NCI-H524 (cell line): ENCODE measurements at places on chromosomes 11 and 22.

DNA sequence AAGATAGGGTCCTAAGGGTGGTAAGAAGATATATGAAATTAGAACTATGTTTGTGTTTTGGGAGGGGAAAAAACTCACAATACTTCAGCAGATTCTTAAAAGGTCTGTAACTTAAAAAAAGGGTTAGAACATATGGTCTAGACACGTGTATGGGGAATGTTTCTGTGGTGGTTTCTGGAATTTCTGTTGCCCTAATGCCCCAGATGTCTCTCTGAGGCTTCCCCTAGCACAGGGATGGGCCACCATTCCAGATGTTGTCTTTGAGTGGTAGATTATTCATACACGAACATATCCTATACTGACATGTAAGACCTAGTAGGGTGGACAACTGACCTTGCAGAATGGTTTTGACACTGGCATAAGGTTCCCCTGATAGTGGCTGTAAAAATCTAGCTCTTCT lies 26.2 kb downstream of the EHF start:
- no peak for DNase-seq

GRCh38 chr11:119726150-119726553 lies 2.8 kb downstream of the NECTIN1 start:
- no peak for DNase-seq

GRCh38 chr11:71998649-71999310 lies at the start of gene IL18BP:
Gene IL18BP, plus strand, starts transcription at chr11:71998909. Its CDS starts 1,076 bp downstream, at chr11:71999985.
- DNase-seq, result no peak

- no peak for DNase-seq
These were observed 28.6 kb downstream of the MMP20 start for GRCh38 chr11:102596578-102596977.

DNA sequence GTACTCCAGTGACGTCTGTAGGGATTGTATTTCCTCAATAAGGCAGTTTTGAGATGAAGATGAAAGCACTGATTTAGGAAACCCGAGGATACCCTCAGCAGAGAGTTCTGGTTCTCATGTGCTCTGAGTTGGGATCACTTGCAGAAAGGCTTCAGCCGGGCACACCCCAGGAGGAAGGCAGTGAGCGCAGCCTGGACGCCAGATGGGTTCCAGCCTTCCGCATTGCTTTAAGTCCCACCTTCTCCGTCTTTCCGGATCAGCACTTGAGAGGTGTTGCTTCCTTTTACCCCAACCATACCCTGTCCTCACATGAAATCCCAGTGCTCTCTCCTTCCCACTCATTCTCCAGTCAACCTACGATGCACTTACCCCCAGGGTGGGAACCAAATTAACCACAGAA lies 239.5 kb upstream of the CADM1 start:
- DNase-seq, result peak; percentile 40

- no peak for DNase-seq
These were observed 14.6 kb upstream of the NRGN start for GRCh38 chr11:124724979-124725718.

DNA sequence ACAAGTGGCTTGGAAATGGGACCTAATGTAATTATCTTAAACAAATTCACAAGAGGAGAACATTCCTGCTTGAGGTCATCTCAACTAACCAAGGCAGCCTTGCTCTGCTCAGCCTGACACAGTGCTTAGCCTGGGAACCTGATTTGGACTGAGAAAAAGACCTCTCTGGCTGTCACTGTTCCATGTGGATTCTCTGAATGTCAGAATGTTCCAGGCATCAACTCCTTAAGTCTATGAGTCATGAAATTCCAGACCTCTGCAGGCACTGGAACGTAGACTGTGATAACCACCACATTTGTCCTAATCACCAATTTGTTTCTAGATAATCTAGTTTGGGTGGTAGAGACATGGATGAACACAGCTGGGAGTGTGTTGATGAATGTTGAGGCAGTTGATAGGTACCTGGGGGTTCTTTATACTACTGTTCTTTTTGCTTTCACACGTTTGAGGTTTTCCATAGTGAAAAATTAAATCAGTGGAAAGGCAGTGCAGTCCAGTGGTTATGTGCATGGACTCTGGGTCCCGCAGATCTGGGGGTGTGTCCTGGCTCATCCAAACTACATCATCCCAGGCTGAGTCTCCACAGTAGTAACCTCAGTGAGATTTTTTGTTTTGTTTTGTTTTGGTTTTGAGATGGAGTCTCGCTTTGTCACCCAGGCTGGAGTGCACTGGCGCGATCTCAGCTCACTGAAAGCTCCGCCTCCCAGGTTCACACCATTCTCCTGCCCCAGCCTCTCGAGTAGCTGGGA lies 269.6 kb downstream of the MN1 start:
- no peak for DNase-seq

- DNase-seq, result no peak
These were observed 7.8 kb downstream of the UCP2 start for GRCh38 chr11:73974604-73975478.

- no peak for DNase-seq
These were observed 259.2 kb upstream of the SORL1-AS1 start for GRCh38 chr11:121711939-121712338.

DNA sequence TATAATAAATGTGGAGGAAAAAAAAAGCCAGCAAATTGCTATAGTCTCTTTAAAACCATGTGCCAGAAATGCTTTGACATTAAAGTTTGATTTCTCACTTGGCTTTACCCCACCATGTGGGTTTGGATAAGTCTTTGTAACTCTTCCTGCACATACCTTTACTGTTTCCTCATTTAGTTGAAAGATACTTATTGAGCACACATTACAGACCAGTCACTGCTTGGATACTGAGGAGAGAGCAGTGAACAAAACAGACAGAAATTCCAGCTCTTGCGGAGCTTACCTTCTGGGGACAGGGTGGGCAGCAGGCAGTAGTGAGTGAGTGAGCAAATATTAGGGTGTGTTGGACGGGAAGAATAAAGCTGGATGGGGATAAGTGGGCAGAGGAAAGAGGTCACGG lies 13.7 kb downstream of the PACS1 start:
- DNase-seq, result no peak

- no peak for DNase-seq
These were observed 630.4 kb upstream of the CNTN5 start for GRCh38 chr11:98390391-98390790.

- DNase-seq, result no peak
These were observed 113.0 kb downstream of the ARHGAP20 start for GRCh38 chr11:110599207-110599606.

DNA sequence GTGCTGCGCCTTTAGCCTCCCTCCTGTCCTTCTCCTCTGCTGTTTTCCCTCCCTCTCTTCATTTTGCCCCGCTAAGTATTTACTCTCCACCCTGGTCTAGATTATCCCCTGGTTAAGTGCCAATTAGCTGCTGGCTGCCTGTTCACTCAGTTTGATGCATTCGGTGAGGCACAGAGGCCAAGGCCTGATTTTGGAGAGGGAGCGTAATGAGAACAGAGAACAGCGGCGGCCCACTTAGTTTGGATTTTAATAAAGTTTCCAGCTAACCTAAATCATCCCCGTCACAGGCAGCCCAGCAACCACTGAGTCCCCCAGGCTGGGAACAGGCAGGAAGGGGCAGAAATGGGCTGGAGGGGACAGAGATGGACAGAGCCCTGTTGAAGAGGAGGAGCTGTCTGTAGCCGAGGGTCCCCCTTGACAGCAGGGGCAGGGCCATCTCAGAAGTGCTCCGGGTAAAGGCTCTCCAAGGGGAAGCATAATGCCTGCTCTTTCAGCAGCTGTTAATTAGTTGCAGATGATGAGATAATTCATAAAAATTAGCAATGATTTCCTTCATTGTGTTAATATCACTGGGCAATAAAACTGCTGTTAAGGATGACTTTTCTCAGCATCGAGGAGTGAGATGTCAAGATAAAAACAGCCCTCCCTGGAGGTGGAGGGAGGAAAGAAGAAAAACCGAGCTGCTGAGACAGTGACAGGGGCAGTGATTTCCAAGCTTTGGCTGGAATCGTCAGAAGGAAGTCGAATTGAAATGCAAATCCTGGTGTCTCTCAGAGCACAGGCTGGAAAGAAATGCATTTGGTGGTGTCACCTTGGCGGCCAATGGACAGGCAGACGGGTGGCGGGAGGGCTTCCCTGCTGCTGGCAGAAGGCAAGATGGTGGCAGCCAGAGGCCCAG lies 170.1 kb downstream of the GRIK4 start:
- DNase-seq, result peak; percentile 52

DNA sequence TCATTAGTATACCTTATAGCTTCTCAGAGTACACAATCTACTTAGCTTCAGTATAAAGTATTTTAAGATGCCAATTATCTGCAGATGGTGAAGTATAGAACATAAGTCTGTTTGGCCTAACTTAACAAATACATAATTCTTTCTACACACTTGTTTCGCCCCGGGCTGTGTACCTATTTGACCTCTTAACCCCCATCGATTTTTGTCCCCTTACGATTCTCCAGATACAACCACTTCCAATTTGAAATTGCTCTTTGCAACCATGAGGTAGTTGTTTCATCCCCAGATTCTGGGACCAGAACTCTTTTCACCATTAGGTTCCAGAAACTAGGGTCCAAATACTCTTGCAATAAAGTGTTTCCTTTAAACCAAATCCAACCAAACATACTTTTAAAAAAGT lies 10.0 kb upstream of the UPB1 start:
- DNase-seq, result no peak

DNA sequence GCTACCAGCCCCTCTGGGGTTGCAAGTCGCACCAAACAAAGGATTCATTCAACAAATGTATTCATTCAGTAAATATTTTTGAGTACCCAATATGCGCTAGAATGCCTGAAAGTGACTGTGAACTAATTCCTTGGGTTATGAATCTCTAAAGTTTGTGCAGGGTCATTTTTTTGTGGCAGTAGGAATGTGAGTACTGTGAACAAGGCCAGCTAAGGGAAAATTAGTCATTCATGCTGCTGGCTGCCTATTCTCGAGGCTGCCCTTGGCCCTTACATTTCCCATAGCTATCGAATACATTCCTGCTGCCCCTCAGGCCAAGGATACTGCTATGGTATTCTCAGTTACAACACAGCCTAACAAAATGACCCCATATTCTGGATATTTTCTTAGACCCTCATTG lies 141.6 kb downstream of the TRPC6 start:
- DNase-seq, result no peak

GRCh38 chr11:116852261-116853031 lies 15.0 kb upstream of the APOA1 start:
- no peak for DNase-seq

- DNase-seq, result peak; percentile 61
These were observed 12.6 kb downstream of the SERPIND1 start for GRCh38 chr22:20786536-20786979.

- no peak for DNase-seq
These were observed 24.6 kb upstream of the DGAT2 start for GRCh38 chr11:75743711-75744563.

DNA sequence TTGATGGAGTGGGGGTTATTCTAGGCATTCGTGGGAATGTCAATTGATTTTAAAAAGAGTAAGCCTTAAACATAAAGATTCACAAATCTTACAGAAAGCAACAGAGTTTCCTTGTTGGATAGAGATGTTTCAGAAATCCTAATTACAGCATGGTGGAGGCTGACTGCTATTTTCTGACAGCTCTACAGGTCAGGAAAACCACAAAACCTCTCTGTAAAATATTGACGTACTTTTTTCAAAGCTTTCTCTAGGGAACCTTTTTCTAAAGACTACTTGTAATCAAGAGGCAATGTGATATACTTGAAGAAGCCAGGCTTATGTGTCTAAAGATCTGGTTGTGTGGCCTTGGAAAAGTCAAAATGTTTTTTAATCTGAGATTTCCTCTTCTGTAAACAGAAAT lies 9.1 kb upstream of the OR8B8 start:
- DNase-seq, result no peak

DNA sequence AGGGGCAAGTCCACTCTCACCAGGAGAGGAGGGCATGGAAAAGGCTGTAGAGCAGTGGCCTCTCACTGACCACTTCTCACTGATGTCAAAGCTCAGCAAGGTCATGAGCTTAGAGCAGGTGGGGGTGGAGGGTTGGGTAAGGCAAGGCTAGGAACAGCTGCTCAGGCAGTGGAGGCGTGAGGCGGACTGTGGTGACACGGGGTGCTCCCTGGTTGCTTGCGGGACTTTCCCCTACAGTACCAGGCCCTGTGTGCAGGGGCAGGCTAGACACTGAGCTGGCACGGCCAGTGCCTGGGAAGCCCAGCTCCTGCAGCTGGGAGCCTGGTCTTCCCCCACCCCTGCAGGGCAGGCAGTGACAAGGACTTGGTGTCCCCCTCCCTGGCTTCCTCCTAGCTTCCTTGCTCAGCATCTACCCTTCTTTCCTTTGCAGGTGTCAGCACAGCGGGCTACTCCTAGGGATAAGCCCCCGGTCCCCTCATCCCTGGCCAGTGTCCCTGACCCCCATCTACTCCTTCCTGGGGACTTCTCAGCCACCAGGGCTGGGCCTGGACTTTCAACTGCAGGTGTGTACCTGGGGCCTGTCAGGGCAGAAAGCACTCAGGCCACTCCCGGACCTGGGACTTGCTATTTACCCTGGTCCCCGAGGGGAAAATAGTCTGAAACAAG lies 45.6 kb downstream of the PISD start:
- no peak for DNase-seq

DNA sequence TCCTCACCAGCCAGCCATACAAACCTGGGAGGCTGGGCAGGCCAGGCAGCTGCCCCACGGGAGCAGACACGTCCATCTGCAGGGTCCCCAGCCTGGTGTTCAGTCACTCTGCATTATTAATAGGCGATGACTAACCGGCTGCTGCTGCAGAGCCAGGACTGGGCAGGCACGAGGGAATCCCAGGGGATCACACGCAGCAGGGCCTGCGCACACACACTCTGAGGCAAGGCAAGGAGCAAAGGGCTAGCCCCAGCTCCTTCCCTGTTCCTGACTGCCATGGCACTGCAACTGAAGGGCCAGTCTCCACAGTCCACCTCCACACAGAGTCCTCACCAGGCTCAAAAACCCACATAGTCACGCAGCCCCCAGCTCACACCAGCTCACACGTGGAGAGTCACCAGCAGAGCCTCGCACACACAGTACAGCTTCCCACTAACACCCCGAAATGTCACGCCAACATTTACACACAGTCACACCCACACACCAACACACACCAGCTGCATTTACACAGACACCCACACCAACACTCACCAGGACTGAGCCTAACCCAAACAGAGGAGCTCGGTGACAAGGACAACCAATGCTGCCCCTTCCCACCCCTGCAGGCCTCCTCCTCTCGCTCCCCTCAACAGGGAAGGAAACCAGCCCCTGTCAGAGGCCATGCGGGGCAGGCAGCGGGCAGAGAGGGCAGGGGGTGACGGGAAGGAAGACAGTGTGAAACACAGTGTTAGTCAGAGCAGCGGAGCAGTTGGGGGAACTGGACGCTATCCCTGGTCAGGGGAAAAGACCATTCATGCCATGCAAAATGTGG lies 47.3 kb downstream of the NRXN2 start:
- peak; percentile 82 for DNase-seq

GRCh38 chr22:42281284-42281683 lies 10.8 kb upstream of the TCF20 start:
- no peak for DNase-seq
